ENCODE measurements at places on chromosomes 1 and 21.
A peak's percentile ranks its signal among the peaks of the same experiment; 100 is the strongest.

DNA sequence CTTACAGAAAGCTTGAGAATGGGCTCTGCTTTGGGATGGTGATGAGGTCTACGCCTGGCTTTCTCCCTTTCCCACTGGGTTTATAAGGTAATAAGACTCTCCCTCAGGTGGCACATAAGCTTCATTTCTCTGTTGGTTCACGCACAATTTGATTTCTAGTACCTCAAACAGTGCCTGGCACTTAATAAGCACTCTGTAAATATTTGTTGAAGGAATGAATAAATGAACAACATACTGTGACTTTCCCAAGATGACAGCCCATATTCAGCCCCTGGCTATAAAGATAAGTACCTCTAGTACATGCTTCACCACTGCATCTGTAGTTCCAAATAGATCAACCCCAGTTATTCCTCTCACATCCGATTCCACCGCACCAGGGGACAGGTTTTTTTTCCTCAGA, 17.8 kb downstream of the COPA start:
- DNase-seq = no peak

- no peak for DNase-seq
Measured at GRCh38 chr1:181139631-181140061, 51.1 kb downstream of the IER5 start.

- peak; percentile 47 for DNase-seq
Measured at GRCh38 chr1:32180186-32181060, 948 bp downstream of the TXLNA start.

GRCh38 chr1:40252601-40253000, 4.9 kb downstream of the TMCO2 start:
- DNase-seq = no peak

GRCh38 chr1:99818063-99818699, 32.0 kb upstream of the AGL start:
- DNase-seq = no peak

DNA sequence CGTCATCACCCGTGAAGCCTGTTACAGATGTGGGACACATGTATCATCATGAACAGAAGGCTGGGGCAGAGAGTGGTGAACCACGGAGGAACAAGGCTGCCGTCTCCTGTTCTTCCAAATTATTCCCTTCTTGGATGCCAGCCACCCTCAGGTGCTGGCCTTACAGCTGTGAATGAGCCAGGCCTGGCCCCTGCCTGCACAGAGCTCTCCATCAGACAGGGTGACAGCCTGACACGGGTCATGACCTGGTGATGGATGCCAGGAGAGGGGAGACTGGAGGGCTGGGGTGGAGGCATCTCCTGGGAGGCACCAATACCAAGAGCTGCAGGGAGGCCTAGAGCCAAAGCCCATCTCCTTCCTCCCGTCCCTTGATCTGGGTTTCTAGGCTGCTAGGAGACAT, 230.0 kb upstream of the C1orf174 start:
- DNase-seq = no peak

DNA sequence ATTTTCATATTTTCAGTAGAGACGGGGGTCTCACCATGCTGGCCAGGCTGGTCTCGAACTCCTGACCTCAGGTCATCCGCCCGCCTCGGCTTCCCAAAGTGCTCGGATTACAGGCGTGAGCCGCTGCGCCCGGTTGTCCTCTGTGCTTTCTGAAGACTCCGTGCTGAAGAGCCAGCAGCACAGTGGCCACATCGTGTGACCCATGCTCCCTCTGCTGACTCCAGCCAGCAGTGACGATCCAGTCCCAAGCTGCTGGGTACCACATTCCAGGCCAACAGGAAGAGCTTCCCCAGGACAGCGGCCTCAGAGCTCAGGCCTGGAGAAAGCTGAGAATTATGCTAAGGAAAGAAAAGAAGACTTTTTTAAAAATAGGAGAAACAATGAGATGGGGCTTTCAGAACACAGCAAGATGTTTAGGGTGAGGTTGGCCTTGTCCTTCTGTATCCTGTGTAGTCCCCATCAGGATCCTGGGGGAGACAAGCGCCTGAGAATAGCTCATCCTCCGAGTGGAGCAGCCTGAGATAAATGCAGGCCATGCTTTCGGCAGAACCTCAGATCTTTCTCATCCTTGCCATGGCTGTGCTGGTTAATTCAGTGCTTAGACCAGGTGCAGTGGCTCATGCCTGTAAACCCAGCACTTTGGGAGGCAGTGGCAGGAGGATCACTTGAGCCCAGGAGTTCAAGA, 207.1 kb downstream of the SLC35F3 start:
- no peak for DNase-seq

DNA sequence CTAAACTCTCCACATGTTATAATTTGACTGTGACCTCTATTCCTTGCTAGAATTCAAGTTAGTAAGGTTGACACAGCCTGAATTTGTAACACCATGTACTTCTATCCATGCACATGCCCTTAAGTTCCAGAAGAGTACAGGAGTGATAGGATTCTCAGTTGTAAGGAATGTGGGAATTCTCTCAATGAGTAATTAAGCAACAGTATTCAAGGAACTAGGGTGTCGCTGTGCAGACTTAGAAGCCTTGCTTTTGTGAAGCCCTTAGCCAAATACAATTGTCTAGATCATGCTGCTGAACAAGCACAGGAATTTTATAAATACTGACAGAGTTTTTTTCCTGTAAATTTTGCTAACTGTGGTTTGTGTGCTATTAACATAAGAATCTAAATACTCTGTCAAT, 276.3 kb upstream of the PTBP2 start:
- DNase-seq = no peak

Measured in activated T-cell treated with anti-CD3 and anti-CD28 coated beads, Interleukin-2, amount 50 U/mL, for 1 hour (primary cell).